ENCODE measurements at places on chromosomes 4 and X.

- no peak for DNase-seq
These were observed 743.8 kb downstream of the FAT4 start for GRCh38 chr4:126058596-126058995.

DNA sequence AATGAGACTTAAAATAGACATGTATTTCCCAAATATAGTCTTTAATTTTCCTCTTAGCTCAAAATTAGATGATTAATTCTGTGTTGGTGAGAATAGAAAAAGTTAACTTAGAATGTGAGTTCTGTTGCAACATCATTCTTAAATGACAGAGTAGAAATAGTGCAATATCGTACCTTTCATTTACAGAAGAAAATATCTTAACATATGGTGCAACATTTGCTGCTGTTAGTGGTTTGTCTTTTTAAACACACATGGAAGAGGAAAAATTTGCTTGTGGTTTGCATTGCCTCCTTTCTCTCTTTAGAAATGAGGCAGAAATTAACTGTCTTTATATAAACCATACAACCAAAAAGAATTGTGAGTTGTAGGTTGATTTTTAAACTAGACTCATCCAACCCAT is 39.3 kb upstream of the FHDC1 start:
- no peak for DNase-seq

DNA sequence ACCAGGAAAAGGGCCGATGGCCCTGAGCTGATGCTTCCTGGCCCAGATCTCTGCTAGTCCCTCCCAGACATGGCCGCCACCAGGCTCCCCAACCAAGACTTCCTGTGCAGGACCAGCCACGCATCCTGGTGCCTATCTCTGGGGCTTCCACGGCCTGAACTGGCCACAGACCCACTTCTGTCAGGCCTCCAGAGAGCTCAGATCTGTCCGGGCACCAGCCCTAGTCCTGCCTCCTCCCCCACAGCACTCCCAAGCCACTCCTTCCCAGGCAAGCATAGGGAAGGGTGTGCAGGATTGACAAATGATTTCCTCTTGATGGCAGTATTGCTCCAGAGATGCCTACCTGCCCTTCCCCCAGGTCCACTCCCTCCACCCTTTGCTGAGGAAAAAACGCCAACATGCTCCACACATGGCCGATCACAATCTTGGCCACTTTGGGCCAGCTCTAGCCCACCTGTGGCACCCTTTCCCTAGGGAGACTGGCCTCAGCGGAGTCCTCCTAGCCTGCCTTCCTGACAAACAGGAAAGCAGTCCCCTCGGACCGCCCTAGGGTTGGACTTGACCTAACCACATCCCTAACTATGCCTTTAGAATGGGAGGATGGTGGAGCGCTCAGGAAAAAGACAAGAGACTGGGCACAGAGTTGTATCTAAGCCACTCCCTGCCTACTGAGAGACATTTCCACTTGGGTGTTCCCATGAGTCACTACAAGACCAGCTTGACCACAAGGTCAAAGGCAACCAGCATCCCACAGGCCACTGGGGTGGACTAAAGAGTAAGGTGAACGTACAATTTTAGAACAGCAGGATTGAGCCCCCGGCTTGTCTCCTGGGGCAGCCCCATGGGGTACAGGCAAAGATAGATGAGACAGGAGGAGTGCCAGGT is 277.5 kb upstream of the AGTR2 start:
- DNase-seq: peak; percentile 62

DNA sequence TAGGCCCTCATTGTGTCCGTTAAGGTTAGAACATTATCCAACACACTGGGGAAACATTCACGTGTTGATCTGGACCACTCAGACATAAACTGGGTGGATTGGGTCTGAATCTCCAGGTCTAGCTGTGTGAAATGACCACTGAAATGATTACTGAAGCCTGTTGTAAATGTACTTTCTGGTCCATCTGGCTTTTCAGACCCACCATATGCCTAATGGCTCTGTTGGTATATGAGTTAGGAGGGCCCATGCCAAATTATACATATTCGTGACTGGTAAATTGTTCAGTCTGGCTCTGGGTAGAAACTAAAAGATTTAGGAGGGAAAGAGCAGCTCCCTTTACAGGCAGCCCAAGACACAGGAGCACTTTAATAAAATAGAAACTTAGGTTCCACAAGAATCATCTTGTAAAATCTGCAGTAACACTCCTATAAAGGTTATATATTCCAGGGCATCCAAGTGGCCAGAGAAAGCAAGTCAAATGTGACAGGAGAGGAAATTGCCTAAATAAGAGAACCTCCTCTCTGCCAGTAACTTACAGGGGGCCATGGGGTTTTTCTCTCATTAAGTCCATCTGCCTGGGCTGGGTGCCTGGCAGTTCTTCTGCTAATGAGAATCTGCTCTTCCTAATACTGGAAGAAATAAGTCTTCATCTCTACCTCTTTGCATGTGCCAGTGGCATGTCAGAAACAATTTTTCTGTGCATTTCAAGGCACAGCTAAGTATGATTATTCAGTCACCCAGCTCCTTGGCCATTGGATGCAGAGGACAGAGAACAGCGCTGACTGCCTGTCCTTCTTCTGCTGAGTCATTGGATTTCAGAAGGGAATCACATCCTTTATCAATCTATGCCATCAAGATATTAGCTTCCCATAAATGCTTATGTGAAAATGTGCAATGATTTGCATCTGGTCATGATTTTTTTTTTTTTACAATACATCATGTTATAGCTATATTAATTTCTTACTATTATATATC is 112.6 kb downstream of the GLRA2 start:
- no peak for DNase-seq

DNA sequence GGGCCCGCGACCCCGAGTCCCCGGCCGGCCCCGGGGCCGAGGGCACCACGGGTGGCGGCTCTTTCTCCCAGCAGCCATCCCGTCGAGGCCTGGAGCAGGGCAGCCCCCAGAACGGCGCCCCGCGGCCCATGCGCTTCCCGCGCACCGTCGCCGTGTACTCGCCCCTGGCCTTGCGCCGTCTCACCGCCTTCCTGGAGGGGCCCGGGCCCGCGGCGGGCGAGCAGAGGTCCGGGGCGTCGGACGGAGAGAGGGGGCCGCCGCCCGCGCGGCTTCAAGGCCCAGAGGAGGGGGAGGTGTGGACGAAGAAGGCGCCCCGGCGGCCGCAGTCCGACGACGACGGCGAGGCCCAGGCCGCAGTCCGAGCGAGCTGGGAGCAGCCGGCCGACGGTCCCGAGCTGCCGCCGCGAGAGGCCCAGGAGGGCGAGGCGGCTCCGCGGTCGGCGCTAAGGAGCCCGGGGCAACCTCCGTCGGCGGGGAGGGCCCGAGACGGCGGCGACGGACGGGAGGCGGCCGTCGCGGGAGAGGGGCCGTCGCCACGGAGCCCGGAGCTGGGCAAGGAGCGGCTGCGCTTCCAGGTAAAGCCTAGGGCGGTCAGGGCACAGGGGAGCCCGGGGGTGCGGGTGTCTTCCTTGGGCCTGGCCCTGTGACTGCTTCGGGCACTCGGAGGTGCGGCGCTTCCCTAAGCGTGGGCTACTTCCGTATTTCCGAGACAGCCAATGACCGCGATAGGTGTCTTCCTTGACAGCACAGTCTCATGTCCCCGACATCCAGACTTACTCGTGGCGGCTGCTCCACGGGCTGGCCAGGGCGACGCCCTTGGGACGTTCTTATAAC is 845 bp downstream of the ZAR1 start:
- DNase-seq: peak; percentile 33

- DNase-seq: no peak
These were observed 6.8 kb downstream of the PPARGC1A start for GRCh38 chr4:23882976-23883531.

DNA sequence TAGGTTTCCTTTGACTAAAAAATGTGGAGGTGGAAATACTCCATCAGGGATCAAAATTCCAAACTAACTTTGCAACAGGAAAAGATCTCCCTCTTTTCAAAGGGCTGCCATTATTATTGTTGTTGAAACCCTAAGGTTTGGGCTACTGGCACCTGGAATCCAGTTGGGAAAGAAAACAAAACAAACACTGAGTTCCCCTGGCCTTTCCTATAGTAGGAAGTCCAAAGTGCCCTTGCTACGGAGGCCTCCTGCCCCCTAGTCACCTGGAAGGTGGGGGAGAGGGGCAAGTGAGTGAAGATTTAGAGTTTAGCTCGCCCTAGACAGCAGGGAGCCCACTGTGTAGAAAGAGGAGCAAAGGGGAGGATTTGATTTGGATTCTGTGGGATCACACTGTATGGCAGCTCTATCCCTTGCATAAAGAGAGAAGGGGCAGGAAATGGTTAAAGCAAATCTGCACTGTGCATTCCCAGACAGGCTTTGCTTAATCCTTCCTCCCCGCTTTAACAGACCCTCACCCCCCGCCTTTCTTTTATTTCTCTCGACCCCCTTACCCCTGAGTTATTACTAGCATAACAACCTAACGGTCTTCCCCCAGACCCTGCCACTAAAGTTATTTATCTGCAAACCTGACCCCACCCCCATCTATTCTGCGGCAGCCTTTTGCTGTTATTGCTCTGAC is 627 bp upstream of the FAT4 start:
- peak; percentile 78 for DNase-seq

DNA sequence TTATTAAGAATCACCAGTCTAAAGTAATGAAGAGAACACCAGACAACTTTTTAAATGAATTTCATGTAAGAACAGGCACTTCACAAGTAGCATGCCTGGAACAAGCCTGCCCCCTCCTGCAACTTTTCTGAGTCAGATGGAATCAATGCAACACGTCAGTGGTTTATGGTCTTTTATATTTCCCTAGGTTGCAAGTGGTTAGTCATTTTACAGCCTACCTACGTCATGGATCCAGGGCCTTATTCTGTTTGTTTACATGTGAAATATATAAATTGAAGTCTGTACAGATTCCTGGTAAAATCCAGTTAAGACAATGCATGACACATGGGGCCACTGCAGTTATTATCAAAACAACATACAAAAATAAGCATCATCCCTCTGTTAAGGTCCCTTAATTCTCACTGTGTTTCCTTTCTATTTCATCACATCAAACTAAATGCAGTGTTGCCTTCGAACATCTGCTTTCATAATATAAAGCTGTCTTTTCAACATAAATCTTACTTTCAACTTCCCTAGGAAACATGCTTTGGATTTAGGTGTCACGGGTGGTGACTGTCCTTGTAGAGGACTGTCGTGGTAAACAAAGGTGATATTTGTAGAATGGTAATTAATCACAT is 309.3 kb downstream of the FRMPD4 start:
- no peak for DNase-seq

GRCh38 chr4:73445383-73446335 is 9.6 kb downstream of the AFP start:
- DNase-seq: no peak

- DNase-seq: peak; percentile 74
These were observed 4.4 kb downstream of the ADGRL3 start for GRCh38 chr4:61204353-61205060.

- no peak for DNase-seq
These were observed 5.3 kb upstream of the SRPK3 start for GRCh38 chrX:153775293-153776119.

GRCh38 chr4:181569553-181569952 is 673.6 kb upstream of the TENM3 start:
- peak; percentile 39 for DNase-seq

- no peak for DNase-seq
These were observed 20.0 kb downstream of the SH3KBP1 start for GRCh38 chrX:19867411-19867732.

- no peak for DNase-seq
These were observed 16.1 kb upstream of the SULT1E1 start for GRCh38 chr4:69876071-69876470.

DNA sequence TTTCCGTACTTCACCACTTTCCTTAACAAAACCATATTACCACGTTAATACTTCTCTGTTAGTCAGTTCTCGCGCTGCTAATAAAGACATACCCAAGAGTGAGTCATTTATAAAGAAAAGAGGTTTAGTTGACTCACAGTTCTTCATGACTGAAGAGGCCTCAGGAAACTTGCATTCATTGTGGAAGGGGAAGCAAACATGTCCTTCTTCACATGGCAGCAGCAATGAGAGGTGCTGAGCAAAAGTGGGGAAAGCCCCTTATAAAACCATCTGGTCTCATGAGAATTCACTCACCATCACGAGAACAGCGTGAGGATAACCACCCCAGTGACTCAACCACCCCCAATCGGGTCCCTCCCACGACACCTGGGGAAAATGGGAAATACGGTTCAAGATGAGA is 289.8 kb upstream of the CLNK start:
- no peak for DNase-seq

- no peak for DNase-seq
These were observed 524.9 kb downstream of the CENPC start for GRCh38 chr4:67020438-67020797.

DNA sequence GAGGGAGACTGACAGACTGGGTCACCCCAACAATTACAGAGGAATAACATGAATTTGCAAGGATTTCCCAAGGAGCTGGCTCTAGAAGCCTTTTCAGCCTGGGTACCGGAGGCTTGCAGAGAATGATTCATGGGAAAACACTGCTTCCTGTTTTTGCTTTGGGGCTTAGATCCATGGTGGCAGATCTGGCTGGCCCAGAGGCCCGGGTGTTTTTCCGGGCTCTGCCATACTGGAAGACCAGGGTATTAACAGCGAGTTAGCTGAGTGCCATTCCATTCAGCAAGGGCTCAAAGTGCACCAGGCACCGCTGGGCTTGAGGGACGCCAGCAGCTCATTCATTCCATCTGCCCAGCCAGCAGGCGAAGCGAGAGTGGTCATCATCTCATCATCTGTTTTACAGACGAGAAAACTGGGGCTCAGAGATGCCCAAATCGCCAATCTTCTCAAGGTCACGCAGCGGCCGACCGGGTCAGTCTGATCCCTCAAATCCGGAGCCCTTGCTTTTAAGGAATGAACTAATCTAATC is 1.3 kb downstream of the WDR1 start:
- DNase-seq: no peak

DNA sequence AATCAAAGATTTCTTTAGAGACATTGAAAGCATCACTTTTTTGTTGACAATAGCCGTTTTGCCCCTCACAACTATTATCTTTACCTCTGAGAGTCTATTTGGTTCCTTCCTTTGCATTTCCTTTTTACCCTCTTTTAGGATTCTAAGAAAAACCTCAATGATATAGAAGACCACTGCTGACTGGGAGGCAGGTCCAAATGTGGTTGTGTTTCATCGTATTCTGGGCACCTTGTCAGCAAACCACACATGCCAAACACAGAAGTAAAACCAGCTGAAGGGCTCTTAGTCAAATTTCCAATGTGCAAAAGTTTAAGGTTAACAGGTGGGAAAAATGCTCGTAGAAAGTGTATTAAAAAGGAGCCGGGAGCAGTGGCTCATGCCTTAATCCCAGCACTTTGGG is 5.1 kb upstream of the PRMT9 start:
- DNase-seq: no peak

GRCh38 chr4:154485127-154485773 is 6.3 kb downstream of the DCHS2 start:
- DNase-seq: no peak

DNA sequence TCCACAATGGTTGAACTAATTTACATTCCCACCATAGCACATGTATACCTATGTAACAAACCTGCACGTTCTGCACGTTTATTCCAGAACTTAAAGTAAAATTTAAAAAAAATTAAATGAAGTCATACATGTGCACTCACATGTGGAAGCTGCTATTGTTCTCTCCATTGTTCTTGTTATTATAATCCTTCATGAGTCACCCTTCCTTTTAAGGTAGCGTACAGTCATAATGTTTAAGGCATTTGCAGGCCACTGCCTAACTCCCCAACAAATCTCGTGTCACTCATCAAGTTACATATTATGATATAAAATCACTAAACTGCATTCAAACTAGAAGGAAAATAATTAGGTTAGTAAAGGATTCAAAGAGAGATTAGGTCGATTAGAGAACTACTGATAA is 63.6 kb downstream of the SLC7A11 start:
- DNase-seq: no peak

- no peak for DNase-seq
These were observed 17.3 kb upstream of the NDUFC1 start for GRCh38 chr4:139319571-139319970.

- DNase-seq: no peak
These were observed 71.0 kb downstream of the COQ2 start for GRCh38 chr4:83213640-83214039.

Data from neural progenitor cell (in vitro differentiated cells).